Dorsolateral prefrontal cortex (tissue), 122 donors: ENCODE measurements at places on chromosomes 7 and 10.

DNA sequence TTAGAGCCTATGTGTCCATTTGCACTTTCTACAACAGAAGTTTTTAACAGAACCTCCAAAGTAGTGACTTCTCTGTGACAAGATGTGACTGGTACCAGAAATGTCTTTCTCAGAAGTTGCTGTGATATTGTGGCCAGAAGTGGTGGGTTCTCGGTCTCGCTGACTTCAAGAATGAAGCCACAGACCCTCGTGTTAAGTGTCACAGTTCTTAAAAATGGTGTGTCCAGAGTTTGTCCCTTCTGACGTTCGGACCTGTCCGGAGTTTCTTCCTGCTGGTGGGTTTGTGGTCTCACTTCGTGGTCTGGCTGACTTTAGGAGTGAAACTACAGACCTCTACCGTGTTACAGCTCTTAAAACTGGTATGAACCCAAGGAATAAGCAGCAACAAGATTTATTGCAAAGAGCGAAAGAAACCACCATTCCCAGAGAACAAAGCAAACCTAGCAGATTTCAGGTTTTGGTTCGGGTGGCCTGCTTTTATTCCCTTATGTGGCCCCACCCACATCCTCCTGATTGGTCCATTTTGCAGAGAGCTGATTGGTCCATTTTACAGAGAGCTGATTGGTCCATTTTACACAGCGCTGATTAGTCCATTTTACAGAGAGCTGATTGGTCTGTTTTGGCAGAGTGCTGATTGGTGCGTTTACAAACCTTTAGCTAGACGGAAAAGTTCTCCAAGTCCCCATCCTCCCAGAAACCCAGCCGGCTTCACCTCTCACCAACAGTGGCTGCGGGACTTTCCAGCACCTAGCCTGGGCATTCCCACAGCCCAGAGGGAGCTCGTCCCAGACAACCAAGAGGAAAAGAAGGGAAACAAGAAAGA is 3.0 kb downstream of the ITPRID1 start:
- no peak for DNase-seq

GRCh38 chr7:33958104-33958503 is 52.8 kb downstream of the BMPER start:
- no peak for DNase-seq

- DNase-seq: no peak
These were observed 77.1 kb downstream of the HIPK2 start for GRCh38 chr7:139700505-139701235.

DNA sequence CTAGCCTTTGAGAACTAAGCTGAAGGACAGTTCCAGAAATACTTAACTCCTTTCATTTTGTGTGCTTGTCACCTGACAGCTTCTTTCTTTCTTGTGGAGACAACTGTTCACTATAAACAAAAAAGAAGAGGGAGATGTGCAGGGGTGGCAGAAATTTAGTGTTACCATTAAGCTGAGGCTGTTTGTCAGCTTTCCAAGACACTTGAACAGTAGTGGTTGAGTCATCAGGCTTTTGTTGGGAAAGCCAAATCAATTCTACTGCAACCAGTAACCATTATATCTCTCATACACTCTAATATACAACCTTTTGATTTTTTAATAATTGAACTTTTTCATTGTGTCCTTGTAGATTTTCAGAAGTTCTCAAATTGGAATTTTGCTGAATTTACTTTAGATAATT is 75.3 kb downstream of the POLL start:
- no peak for DNase-seq

DNA sequence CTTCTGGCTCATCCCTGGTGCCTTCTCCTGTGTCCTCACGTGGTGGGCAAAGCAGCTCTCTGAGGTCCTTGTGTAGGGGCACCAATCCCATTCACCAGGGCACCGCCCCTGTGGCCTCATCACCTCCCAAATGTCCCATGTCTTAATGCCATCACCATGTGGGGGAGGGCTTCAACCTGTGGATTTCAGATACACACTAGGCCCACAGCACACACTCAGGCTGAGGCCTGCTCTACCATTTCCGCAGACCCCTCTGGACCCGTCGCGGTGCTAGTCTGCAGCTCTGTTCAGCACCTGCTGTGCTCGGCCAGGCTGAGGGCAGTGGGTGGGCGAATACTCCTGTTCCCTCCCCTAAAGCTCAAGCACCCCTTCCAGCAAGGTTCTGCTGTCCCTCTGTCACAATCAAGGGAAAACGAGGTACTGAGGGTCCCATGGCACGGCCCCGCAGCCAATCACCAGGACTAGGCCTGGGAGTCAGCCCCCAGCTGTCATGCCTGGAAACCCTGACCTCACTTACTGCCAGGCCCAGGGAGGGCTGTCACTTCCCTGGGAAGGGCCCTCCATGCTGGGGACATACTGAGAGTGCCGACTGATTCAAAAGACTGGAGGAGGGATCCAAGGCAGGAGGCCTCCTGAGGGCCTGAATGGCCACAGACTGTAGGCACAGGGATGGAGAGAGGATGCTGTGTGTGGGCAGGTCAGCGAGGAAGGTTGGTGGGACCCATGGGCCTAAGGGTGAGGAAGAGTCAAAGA is 123.8 kb upstream of the RET start:
- DNase-seq: peak; percentile 18

- DNase-seq: no peak
These were observed 121.7 kb downstream of the DOCK4 start for GRCh38 chr7:112084520-112084971.

- no peak for DNase-seq
These were observed 41.5 kb upstream of the PPP3CB start for GRCh38 chr10:73537288-73537687.

DNA sequence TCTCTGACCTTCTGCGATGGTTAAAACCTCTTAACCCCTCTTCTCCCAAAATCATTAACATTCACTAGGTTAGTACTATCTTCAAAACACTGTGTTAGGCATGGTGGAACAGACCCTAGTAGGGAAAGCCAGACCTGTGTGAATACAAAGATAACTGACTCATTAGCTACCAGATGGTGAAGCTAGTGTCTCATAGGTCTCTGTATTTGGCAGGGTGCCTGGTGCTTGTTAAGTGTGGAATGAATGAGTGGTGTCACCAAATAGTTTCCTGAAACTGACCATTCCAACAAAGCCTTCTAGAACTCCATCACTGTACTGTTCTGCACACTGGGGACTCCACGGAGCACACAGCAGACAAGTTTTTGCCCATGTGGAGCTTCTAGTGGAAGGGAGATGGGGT is 27.7 kb upstream of the TM9SF3 start:
- no peak for DNase-seq

- DNase-seq: peak; percentile 46
These were observed 151.1 kb upstream of the PPP2R2D start for GRCh38 chr10:131749767-131750142.

DNA sequence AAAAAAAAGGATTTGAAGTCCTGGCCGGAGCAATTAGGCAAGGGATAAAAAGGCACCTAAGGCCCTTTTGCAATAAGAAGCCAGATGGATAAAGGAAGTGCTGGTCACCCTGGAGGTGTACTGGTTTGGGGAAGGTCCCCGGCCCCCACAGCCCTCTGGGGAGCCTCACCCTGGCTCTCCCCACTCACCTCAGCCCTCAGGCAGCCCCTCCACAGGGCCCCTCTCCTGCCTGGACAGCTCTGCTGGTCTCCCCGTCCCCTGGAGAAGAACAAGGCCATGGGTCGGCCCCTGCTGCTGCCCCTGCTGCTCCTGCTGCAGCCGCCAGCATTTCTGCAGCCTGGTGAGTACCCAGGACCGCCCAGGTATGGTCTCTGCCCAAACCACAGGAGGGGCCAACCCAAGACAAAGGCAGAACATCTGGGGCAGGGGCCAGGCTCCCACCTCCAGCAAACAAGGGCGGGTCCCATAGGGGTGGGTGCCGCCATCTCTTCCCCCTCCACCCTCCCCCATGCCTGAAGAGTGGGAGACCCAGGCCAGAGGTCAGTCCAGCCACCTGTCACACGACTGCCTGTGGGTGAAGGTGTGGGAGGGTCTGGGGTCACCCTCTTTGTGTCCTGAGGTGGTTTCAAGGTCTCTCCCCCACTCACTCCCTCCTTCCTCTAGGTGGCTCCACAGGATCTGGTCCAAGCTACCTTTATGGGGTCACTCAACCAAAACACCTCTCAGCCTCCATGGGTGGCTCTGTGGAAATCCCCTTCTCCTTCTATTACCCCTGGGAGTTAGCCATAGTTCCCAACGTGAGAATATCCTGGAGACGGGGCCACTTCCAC is at the start of gene PILRB:
Gene PILRB, plus strand, starts transcription at position 91 of the 830 bp plus-strand sequence. Its CDS starts 186 bp downstream, at position 277.
- DNase-seq: no peak

GRCh38 chr10:112708461-112708860 is 241.6 kb upstream of the TCF7L2 start:
- no peak for DNase-seq

GRCh38 chr7:155453296-155454182 is 4.4 kb upstream of the EN2 start:
- DNase-seq: no peak

GRCh38 chr7:19482628-19483027 is 226.2 kb downstream of the POLR1F start:
- DNase-seq: no peak

- DNase-seq: no peak
These were observed 873.8 kb downstream of the TYW1 start for GRCh38 chr7:67870396-67870795.
